ENCODE measurements at places on chromosomes 7 and 10.

GRCh38 chr7:131087756-131088658 is 239.7 kb upstream of the MKLN1 start:
- DNase-seq: no peak

DNA sequence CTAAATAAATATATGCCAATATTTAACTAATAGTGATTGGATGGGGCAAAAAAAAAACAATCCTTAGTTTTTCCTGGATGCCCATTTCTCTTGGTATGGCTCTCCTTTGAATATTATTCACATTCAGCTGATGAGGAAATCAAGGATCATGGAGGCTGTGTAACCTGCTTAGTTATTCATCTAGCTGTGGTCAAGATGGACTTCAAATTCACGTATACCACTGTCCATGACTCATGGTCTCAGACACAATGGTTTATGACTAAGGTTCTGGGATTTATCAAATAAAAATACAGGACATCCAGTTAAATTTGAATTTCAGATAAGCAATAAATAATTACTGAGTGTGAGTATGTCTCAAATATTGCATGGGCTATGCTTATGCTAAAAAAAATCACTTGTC is 191.5 kb upstream of the CELF2 start:
- no peak for DNase-seq

- no peak for DNase-seq
Observed at GRCh38 chr7:67821116-67821515, 824.5 kb downstream of the TYW1 start.

DNA sequence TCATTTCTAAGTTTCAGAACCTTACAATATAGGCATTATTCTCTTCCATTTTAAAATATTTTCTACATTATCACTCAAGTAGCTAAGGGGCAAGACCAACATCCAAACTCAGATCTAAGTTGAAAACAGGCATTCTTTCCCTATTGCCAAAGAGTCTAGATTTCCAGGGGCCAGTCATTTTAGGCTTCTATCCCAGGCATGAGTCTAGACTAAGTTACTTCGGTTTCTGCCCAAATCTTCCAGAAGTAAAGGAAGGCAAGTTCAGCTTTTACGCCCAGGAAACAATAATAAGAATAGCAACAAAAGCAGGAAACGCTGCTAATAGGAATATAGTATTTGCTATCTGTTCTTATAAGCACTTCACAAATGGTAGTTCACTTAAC is 189.9 kb downstream of the DGKI start:
- DNase-seq: no peak

DNA sequence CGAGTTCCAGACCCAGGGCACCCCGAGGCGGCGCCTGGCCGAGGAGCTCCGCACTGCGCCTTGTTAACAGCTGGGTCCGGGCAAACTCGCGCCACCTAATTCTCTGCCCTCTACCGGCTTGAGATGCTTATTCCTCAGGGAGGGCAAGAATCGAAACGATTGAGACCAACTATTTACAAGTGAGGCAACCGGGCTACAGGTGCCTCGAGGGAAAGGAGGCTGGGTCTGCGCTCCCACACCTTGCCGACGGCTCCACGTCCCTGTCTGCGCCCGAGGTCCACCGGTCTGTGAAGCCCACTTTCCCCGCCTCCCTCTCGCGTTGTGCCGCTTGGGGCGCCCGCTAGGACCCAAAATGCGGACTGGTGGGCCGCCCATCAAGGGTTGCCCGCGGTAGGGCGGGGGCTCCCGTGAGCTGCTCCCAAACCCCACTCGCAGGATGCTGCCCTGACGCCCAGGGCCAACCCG is 527 bp downstream of the AKR1B1 start:
- DNase-seq: peak; percentile 62

GRCh38 chr10:78557433-78557925 is 511.3 kb upstream of the ZMIZ1 start:
- no peak for DNase-seq

DNA sequence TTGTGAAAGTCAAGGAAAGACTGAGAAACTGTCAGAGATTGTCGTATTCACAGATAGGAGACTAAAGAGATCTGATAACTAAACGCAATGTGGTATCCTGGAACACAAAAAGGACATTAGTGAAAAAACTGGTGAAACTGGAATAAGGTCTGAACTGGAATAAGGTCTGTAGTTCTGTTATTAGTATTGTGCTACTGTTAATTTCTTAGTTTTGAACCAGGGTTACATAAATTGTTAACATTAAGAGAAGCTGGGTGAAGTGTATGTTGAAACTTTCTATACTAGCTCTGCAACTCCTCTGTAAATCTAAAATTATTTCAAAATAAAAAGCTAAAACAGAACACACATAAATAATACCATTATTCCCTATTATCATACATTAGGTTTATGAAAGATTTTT is 3.4 kb upstream of the NT5C2 start:
- DNase-seq: no peak

DNA sequence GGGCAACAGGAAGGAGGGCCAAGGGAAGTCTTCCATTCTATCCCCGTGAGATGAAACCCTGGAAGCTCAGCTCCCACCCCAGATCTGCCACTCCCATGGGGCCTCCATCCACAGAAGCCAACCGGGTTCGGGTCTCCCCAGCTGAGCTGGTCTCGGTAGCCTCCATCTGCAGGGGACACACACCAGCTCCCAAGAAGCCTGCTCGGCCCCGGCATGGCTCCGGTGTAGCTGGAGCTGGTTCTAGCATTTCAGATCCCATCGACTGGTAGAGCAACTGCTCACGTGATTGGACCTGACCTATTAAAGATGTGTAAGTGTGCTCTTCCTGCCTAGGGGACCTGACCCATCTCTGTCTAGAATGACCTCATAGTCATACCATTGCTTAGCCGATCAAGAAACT is 138.0 kb downstream of the PRKAG2 start:
- DNase-seq: no peak

GRCh38 chr10:25505466-25505865 is 330.7 kb downstream of the GPR158 start:
- no peak for DNase-seq

- DNase-seq: no peak
Observed at GRCh38 chr7:129911790-129912189, 41.0 kb downstream of the UBE2H start.

Data from CD4-positive, alpha-beta T cell treated with Interleukin-21 for 1 hour (primary cell).